Stimulated activated CD4-positive, alpha-beta T cell treated with anti-CD3 and anti-CD28 coated beads, Interleukin-15, amount 100 ng/mL, for 1 hour (primary cell): ENCODE measurements at places on chromosomes 7 and 10.

- no peak for DNase-seq
Measured at GRCh38 chr10:5404208-5405041, at the start of gene TUBAL3. TSS of gene TUBAL3 (minus strand) at chr10:5404828. CDS start at chr10:5404792, 36 bp downstream.

DNA sequence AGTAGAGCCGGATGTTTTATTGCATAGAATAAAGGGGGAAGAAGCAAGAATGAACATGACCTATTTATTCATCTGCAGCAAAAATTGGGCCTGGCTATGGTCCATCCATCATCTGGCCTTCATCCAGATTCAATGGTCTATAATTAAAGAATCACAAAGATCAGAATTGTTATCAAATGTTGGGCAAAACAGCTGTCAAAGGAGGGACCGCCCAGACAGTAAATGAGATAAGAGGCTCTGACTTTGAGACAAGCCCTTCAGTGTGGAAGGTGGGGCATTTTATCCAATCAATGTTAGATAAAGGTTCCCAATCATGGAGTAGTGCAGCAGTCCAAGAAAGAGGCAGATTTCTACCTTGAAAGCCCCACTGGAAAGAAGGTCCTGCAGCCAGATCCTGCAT lies 153.5 kb downstream of the PARD3 start:
- no peak for DNase-seq

GRCh38 chr10:50622706-50623662 lies 772 bp downstream of the SGMS1 start:
- DNase-seq, result peak; percentile 12

- DNase-seq, result no peak
Measured at GRCh38 chr7:33627741-33628140, 277.6 kb upstream of the BMPER start.

- DNase-seq, result no peak
Measured at GRCh38 chr7:32051128-32051527, 19.1 kb downstream of the PDE1C start.

DNA sequence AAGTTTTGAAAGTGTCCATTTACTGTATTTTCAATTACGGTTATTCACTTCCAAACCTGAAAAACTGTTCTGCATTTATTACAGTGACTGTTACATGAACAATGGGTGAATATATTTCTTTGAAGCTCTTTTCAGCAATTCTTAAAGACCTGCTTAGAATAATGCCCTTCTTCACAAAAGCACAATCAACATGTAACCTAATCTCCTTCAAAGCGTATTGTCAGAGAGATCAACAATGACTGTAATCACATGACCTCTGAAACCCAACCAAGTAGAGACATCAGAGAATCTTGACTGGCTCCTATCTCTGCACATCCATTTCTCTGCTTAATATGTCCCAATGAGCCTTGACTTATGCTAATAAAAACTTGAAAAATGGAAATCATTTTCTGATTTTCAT lies 126.7 kb downstream of the NRCAM start:
- no peak for DNase-seq

DNA sequence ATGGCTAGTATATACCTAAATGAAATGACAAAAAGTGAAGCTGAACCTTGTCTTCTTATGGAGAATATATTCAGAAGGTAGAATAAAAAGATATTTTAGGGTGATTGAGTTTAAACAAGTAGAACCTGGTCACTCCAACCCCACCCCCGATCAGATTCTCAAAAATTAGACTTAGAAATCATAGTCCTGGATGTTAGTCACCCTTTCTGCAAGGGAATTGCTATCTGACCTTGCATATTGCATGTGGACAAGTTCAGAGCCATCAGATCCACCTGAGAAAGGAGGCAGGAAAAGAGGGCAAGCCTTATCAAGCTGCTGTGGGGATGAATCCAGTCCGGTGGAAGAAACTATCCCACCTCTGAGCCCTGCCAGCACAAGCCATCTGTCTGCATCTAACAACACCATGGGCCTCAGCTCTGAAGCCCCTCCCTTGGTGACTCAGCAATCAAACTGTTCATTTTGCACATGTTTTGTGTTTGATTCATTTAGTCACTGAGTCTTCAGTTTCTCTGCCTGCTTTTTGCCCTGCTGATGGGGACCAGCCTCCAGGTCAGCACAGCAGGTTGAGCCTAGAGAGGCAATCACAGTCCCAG lies 727.3 kb downstream of the AUTS2 start:
- no peak for DNase-seq
